ENCODE measurements at places on chromosomes 13 and 19.

DNA sequence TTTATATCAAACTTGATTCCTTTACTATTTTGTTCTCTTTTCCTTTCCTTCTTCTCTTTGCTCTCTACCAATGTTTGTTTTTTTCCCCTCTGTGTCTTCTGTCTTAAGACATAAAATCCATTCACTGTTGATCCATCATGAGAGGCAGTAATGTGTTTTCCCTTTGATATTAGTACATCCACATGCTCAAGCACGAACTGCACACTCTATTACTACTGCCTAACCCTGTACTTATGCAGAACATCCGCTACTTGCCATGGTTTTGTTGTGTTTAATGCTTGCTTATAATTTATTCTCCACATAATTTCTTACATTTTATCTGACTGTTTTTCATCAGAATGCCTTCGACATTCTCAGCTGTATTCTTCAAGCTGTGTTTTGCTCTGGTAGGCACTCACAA, 159.0 kb upstream of the PCDH9 start:
- DNase-seq = no peak

- no peak for DNase-seq
Observed at GRCh38 chr13:44331446-44331845, 42.2 kb upstream of the SERP2 start.

DNA sequence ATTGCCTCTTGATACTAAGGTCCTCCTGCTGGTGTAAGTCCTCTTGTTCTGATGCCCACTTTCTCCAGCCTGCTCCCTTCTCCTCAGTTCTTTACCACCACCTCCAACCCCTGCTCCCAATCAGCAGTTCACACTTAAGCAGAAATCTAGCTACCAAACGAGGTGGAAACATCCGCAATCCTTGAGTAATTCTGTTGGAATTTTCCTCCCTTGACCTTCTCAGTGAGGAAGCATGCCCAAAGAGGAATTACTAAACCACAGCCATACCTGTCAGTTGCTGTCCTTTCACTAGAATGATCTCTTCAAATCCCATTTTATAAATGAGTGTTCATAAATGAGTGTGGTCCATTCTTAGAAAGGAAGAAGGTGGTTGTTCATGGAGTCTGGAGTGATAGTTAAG, 289.9 kb downstream of the DACH1 start:
- no peak for DNase-seq

DNA sequence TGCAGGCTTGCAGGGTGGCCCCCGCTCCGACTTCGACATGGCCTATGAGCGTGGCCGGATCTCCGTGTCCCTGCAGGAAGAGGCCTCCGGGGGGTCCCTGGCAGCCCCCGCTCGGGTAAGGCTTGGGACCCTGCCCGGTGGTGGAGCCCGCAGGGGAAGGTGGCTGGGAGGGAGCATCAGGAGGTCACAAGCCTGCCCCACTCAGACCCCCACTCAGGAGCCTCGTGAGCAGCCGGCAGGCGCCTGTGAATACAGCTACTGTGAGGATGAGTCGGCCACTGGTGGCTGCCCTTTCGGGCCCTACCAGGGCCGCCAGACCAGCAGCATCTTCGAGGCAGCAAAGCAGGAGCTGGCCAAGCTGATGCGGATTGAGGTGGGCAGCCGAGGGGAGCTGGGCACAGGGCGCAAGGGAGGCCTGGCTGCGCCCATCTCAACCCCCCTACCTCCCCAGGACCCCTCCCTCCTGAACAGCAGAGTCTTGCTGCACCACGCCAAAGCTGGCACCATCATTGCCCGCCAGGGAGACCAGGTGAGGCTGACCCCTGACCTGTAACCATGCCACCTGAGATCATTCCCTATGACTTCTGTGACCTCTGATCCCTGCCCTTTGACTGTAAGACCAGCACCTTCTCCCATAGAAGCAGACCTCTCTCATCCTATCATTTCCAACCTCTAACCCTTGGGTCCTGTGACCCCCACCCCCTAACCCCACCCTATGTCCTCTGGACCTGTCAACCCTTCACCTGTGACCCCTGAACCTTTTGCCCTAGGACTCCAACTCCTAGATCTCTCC, 7.2 kb downstream of the PNPLA6 start:
- no peak for DNase-seq

- DNase-seq = no peak
Observed at GRCh38 chr19:55693336-55693974, 18.4 kb downstream of the EPN1 start.

DNA sequence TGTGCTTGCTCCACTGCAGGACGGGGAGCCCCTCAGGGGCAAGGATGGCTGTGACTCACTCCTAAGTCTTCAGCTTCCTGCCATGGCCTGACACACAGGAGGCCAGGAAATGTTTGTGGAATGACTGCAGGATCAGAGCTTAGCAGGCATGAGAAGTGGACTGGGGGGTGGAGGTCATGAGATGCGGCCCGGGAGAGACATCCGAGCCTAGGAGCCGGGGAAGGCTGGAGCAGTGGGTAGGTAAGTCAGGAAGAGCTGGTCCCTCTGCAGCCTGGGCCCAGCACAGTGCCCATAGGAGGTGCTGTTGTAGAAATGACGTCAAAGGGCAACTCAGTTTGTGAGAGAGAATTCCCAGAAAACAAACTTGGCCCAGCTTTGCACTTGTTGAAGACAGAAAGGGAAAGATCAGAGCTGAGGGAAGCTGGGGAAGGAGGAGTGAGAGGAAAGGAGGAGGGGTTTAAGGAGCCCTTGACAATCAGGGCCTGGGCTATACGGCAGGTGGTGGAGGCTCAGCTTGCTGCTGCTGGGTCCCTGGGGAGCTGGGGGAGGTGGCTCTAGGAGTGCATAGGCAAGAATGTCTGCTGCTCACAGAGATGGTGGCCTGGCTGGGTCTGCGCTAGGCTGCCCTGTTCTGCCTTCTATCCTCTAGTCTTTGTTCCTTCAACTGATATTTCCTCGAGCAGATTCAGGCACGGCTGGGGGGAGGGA, 18.5 kb downstream of the POU2F2 start:
- no peak for DNase-seq

- peak; percentile 78 for DNase-seq
Observed at GRCh38 chr19:3184847-3185460, 776 bp upstream of the NCLN start.

- no peak for DNase-seq
Observed at GRCh38 chr13:72507416-72508199, 219.8 kb downstream of the MZT1 start.

DNA sequence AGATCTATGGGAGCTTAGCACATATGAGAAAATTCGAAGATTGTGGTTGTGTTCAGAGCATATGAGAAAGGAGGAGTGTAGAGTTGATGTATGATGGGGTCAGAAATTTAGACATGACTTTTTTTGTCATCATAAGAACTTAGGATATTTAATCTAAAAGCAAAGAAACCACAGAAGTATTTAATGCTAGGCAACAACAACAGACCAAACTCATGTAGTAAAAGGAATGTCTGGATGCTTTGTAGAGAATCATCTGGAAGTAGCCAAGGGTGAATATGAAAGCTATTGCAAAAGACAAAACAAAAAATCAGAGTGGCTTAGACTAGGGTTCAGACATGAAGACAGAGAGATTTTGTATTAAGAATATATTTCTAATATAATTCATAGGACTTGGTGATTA, 190.3 kb downstream of the SLITRK1 start:
- DNase-seq = no peak

GRCh38 chr13:82878536-82878935, 1003.7 kb downstream of the SLITRK1 start:
- no peak for DNase-seq

DNA sequence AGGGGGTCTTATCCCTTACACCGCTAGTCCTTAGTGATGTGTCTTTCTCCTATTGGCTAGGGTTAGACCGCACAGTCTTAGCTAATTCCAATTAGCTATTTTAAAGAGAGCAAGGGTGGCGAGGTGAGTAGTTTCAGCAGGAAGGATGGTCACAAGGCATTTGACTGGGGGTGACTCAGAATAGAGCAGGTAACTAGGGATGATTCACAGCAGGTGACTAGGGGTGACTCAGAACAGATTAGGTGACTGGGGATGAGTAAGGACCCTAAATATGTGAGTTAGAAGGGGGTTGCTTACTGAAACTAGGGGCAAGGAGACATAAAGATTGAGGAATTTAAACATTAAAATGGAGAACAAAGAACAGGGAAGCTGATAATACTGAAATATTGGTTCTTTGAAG, 64.3 kb downstream of the ZNF66 start:
- no peak for DNase-seq
